ENCODE measurements at places on chromosomes 7 and 10.

DNA sequence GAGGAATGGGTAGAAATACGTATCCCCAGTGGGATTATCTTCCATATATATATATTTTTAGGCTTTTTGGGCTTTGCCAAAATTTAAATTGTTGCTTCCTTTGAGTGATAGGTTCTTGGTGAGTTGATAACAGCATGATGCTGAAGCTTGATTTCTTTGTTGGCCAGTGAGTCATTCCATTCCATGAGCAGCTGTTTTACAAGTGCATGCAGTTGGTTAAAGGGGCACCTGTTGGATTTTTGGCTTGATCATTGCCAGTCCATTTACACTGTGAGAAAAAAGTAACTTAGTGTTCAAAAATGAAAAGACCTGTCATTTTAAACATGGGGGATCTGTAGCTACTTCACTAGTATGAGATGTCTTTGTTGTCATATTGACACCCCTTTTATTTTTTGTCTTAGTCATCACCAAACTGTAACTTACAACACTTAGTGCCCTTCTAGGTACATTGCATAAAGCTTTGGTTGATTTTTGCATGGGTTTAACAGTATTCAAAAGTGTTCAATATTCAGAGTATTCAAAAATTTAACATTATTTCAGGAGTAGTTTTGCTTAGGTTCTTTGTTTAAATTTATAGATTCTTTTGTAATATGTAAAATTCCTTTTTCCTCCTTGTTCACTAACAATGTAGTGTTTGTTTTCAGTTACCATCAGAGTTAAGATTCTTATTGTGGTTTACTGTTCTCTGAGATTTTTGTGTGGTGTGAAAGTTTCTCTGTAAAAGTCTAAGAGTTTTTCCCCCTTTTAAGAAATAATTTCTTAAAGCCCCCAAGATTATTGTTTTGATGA, 8.8 kb downstream of the AKAP9 start:
- DNase-seq: no peak

GRCh38 chr10:95445223-95445836, 115.8 kb downstream of the SORBS1 start:
- peak; percentile 78 for DNase-seq

DNA sequence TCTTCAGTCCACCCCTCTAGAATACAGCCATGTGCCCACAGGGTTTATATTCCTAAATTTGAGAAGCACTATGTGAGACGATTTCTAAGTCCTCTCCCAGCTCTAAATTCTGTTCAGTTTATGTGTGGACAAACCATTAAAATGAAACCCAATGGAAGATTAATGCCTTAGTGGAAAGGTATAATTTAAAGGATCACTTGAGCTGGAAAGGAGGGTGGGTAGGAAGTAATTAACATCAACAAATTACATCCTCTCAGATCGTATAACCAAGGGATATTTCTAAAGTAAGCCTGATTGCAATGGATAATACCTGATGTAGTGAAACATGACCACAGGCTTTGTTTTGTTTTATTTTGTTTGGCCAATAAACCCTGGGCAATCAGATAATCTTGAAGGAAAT, 511.0 kb upstream of the COBL start:
- no peak for DNase-seq

GRCh38 chr10:100826983-100827818, 81.8 kb downstream of the PAX2 start:
- no peak for DNase-seq

DNA sequence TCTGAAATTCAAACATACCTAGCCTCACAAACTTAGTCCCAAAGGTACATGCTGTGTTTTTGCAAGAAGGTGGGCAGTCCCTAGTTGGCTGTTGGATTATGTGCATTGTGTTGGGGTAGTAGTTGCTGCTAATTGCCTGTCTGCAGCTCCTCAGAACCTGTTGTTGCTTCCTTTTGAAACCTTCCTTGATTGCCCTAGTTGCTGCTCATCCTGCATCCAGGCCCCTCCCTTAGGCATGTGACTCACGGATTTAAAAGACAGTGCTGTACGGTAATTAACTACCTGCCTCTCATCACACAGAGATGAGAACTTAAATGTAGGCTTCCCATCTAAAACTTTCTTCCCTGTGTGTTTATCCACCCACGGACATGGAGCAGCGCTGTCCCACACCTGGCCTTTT, 67.7 kb downstream of the BMPR1A start:
- DNase-seq: no peak

GRCh38 chr7:3722396-3722922, 421.4 kb downstream of the SDK1 start:
- DNase-seq: no peak

GRCh38 chr10:23448802-23449570, 10.1 kb downstream of the OTUD1 start:
- peak; percentile 12 for DNase-seq

DNA sequence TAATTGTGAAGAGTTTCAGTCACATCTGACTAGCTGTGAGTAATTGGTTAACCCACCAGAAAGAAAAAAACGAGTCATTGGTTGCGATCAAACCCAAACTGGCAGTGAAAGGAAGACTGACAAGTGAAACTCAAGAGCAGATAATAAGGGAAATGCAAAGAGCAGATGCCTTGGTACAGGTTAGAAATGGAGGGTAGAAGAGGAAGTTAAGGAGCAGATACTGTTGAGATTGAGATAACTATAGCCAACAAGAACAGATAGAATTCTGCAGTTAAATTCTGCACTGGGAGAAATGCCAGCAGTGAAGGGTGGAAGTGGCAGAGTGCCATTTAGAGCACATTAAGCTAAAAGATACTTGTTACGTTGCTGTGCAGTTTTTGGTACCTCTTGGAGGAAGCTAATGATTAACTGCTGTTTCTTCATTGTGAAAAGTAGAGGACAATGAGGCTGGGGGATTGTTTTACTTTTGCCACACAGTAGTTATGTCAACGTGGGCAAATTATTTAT, 65.8 kb downstream of the CDK13 start:
- peak; percentile 43 for DNase-seq

DNA sequence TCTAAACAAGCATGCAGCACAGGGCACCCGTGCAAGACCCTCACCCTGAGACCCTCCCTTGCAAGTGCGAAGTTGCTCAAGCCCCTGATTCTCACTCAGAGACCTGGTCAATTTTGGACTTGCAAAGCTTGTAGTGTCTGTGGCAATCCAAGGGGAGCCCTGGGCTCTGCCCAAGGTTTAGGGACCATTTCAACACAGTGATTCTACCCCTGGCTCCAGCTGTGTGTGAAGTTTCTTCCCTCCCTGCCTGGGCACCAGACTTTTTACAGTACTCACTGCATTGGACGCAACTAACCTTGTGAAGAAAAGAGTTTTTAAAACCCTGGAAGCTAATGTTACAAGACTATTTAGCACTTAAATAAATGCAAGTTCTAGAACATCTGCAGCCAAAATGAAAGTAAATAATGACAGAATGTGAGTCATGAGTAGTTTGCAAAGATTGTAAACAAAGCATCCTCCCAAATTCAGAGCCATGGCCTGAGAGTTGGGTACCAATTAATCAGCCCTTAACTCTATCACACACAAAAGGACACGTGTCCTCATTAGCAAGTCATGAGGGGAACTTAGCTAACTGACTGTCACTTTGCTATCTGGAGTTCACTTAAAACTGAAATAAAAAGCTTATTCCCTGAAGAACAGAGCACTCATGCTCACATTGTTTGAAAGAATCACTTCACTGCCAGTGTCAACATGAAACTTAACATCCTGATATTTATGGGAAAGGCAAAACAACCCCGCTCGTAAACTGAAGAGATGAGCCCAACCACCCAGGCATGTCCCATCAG, 48.1 kb downstream of the RGS10 start:
- DNase-seq: no peak

DNA sequence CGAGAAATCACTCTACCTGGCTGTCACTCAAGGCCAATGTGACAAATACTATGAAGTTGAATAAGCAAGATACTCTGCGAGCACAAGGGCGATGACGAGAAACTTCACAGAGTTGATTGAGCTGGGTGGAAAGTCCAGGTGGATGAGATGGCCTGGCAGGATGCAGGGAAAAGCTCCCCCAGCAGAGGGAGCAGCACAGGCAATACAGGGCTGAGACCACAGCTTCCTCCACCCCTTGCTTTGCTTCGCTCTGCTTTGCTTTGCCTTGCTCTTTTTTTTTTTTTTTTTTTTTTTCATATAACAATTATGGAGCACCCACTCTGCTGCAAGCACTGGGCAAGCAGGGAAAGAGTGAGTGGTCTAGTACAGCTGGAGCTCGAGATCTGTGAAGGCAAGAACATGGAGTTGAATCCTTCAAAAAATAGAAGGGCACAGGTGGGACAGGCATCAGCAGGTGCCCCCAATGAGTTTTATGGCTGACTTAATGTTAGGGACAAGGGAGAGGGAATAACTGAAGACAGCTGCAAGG, 88.3 kb downstream of the CABCOCO1 start:
- peak; percentile 66 for DNase-seq

DNA sequence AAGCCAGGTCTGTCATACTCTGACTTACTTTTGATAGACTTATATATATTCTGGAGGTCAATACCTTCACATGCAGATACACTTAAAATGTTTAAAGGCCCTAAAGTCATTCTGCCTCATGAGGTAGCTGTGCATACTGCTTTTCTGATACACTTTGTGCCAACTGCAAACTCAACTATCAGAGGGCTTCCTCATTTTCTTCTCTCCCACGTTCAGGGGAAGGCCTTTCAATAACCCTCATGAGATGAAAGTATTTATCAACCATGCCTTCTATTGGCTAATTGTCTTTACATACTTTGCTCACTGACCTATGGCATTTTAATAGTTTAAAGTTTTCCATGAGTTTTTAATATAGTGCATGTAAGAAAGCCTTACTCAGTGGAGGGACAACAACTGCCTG, 112.7 kb upstream of the AMPH start:
- DNase-seq: no peak

DNA sequence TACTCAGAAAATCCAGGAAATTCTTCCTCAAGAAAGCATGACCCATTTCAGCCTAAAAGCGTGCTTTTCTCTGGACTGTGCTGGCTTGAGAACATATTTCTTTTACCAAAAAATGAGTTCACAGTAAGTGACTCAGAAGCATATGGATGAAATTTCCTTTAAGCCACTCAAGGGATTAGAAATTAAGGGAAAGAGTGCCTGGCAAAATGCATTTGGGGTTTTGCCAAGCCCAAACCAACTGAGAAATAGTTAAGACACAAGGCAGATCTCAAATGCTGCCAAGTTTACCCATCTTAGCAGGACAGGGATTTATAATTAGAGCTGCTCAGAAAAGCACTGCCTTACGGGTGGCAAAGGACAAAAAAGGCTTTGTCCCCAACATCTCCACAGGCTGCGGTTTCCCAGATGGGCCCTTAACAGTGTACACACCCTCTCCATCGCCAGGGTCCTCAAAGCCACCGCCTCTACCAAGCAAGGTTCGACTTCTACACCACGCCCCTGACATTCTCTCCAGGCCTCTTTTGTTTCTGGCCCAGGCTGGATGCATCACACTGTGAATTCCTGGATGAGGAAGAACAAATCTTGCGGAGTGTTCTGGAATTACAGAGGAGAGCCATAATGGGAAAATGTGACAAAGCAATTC, 30.1 kb upstream of the CDHR3 start:
- peak; percentile 94 for DNase-seq

DNA sequence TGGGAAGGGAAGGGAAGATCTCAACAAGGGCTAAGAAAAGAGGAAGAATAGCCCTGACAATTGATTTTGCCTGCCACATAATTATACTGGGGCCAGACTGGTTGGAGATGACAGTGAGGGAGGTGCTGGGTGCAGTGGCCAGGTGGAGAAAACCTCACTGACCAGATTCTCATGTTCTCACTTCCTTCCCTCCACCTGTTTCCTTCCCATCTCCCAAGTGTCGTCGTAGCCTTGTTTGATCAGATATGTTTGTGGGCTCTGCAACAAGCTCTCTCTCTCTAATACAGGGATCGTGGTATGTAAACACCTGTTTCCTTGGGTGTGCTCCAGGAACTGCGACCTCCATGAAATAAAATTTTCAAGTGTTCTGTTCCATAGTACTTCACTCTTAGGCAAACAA, 60.2 kb downstream of the VCL start:
- DNase-seq: no peak

DNA sequence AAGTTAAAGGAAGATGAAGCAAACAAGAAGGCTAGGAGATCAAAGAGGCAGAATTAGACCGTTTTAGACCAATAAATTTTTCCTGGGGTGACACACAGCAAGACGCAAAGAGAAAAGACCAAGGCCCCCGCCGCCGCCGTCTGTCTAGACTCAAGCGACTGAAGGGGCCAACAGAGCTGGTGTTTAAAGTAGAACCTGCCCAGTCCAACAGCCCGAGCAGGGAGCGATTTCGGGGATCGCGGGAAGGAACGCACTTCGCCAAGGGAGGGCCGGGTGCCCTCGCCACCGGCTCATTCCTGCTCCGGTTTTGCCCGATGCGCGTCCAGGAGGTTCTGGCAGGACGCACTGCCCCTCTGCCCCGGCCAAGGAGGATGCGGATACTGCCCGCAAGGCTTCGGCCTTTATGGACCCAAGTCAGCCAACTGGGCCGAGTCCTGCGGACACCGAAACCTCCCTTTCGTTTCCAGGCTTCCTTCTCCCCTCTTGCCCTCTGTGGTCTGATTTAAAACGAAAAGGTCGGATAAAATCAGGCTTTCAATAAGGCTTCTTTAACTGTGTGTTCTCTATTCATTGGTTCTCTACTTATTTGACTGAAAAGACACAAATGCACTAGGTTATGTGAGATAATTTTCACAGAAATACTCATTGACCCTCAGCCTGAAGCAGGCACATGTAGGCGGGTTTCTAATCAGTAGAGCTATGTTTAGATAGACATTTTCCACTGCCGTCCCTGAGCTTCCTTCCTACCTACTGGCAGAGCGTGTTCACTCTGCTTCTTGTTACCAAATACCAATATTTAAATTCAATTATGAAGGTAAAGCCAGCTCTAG, 2.2 kb upstream of the HOXA7 start:
- no peak for DNase-seq

GRCh38 chr7:100191775-100192174, 14.1 kb downstream of the STAG3 start:
- DNase-seq: peak; percentile 28

DNA sequence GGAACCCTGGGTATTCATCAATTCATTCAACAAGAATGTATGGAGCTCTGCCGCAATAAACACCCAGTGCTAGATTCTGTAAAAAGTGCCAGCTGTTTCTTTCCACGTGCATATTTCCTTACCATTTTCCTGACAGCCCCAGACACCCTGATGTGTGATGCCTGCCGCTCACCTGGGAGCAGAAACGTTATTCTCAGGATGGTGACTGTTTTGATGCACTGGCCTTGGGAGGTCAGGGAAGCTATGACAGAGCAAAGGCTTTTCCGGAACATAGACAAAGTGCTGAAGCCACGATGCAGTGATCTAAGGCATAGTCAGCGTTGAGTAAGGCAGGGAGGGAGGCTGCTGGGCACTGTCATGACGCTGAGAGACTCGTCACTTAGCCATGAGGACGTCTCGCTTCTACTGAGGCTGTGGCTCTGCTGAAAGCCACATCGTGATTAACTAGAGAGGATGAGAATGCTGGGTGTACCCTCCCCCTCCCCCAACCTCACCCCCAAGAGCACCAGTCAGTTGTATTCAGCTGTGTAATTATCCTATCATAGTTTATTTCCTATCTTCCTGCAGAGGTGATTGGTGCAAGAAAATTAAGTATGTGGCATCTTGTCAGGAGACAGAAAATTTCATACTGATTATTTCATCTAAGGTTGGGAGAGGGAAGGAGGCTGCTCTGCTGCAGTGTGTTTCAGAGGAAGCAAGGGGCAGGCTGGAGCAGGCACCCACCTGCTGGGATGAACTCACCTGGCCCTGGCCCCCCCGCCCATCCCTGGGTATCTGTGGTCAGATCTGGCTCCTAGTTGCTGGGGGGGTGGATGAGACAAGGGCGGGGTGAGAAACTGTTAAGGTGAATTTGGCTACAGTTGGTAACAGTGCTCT, 48.8 kb upstream of the SMNDC1 start:
- peak; percentile 86 for DNase-seq
